ENCODE measurements at places on chromosomes 6 and 20.

GRCh38 chr20:35225319-35226125, 968 bp upstream of the MMP24 start:
- no peak for DNase-seq

GRCh38 chr20:58973866-58974265, 7.2 kb upstream of the NELFCD start:
- DNase-seq, result no peak

- DNase-seq, result no peak
Measured at GRCh38 chr20:11651138-11651537, 266.6 kb upstream of the BTBD3 start.

DNA sequence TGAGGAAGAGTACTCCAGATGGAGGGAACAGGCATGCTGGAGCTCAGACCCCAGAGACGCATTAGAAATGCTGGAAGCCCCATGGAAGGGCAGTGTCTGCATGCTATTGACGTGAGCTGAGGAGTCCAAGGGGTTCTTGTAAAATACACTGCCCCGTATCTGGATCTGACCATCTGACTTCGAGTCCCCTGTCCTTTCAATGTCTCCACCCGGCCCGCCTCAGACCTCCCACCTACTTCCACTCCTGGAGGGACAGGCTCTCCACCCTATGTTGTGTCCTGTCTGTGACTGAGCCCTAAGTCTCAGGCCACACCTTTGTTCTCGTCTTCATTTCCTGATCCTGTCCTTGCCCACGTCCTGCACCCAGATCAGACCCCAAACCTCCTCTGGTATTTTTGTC, 496.3 kb downstream of the CDH26 start:
- DNase-seq, result no peak

DNA sequence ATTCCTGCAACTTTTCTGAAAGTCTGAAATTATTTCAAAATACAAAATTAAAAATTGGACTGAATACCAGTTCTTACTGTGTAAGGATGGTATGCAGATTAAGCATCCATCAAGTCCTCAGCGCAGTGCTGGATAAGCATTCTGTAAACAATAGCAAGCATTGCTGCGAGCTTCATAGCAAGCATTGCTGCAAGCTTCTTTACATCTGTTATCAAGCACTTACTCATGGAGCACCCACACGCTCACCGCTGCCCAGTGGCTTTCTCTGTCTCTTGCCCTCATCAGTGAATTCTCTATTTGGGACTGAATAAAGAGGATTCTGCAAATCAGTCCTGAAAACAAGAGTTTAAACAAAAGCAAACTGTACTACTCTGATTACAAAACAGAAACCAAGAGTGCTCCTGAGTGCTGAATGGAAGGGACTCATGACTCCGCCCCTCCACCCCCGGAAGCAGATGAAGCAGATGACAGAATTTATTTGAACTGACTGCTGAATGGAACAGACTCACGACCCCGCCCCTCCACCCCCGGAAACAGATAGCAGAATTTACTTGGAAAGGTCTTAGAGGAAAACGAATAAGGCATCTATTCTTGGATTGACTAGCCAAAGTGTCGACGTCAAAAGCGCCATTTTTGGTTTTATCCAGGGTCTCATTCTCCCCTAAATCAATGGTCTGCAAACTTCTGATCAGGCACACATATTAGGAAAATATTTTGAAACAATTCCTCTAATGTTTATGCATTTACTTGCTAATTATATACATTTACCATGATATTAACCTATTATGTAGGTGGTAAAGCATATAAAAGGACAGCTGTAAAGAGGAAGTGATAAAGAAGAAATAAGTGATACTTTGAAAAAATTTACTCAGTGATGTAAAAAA, 22.1 kb upstream of the EYA2 start:
- no peak for DNase-seq

DNA sequence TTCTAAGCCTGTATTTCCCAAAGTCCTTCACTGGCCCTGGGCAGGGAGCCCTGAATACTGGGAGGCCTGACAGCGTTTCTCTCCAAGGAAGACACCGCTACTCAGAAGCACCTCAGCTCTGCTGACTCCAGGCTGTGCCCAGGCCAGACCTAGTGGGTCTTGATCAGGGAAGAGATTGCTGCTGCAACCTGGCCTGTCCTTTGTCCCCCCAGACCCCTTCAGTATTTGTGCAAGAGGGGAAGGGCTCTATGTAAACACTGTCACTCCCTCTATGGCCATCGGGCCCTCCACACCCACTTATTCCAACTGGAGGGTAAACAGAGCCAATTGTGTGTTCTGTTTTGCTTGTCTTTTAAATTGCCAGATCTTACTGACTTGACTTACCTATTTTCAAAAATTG, 20.6 kb downstream of the PLEKHG1 start:
- no peak for DNase-seq

DNA sequence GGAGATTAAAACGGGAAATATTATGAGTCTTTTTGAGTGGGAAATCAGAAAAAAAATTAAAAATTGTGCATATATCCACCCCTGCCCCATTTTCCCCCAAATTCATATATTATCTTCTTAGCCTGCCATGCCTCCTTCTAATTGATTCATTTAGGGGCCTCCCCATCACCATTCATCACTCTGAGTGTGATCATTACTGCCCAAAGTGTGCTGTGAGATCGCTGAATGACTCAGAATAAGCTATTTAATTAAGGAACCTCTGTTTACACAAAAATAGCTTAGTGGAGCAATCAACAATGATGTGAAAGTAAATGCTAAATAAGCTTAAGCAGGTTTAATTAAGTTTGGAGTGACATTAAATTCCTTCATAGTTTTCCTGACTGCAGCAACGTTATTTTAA, 645.5 kb downstream of the GRIK2 start:
- no peak for DNase-seq

DNA sequence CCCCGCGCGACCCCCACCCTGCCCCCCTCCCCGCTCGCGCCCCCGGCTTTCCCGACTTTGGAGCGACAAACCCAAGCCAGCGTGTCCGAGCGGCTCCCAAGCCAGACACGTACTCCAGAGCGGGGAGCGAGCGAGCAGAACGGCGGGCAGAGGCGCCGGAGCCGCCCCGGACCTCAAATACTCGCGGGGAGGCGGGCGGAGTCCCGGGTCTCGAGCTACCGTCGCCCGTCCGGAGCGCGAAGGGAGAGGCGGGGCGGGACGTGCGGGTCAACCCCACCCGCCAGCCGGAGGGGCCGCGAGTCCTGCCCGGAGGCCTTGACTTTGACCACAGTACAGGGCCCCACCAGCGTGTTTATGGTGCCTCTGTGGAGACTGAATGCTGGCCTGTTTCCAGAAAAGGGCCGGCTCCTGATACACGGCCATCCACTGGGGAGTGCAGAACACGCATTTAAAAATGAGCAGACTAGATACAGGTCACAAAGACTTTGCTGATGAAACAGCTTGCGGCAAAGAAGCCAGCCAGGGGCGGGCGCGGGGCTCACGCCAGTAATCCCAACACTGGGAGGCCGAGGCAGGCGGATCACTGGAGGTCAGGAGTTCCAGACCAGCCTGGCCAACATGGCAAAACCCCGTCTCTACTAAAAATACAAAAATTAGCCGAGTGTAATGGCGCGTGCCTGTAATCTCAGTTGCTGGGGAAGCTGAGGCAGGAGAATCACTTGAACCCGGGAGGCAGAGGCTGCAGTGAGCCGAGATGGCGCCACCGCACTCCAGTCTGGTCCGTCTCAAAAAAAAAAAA, at the start of gene SERPINB6:
TSS of gene SERPINB6 (minus strand) at position 148 of the 799 bp plus-strand sequence. CDS start 12,235 bp downstream, outside the sequence.
- peak; percentile 41 for DNase-seq

DNA sequence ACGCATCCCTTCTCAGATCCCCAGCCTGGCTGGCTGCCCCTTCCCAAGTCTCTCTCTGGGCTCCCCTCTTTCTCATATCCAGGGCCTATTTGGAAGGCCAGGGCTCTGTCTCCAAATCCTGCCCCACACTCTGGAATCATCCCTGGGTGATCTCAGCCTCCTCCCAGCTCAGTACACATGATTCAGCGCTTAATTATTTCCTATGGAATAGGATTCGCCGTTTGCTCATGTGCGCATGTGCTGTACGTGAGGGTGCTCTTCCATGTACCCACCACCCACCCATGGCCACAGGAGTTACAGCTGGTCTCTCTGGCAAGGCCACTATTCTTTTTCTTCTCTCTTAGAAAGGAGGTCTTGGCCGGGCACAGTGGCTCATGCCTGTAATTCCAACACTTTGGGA, 81.7 kb upstream of the FOXP4 start:
- no peak for DNase-seq

DNA sequence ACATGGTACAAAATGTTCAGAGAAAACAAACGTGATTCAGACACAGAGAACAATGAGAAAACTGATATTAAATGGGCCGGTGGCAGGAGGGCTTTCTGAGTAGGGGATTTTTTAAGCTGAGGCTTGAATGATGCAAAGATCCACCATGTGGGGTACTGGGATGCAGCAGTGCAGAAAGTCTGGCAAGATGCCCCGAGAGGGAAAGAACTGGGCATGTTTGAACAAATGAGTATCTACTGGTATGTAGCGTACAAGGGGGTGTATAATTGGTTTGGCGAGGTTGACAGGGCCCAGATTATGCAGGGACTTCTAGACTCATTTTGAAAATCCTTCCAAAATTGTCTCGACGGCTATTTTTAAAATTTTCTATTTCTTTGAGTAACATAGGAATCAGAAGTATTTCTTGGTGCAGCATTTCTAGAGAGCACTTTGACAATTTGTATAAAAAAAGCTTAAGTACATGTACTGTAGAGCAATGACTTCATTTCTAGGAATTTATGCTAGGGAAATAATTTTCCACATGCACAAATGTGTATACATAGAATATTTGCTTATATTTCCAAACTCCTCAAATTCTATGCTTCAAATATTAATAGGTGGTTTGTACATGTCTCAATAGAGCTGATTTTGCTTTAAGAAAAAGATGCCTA, 119.6 kb upstream of the DOK5 start:
- no peak for DNase-seq

DNA sequence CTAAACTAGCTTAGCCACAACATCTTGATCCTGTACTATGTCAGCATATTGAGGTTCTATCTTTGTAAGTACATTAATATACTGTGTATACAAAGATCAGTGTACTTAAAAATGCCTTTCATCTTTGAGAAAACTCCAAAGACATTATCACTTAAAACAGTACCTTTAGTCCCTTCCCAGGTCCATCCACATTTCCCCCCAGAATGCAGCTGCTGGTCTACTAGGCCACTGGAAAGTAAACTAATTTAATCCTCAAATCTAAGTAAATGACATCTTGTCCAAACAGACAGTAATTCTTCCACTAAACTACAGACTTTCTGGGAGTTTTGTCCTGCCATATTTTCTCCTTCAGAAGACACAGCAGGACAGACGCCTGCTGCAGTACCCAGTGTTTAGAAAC, 68.7 kb downstream of the SYCP2 start:
- DNase-seq, result no peak

DNA sequence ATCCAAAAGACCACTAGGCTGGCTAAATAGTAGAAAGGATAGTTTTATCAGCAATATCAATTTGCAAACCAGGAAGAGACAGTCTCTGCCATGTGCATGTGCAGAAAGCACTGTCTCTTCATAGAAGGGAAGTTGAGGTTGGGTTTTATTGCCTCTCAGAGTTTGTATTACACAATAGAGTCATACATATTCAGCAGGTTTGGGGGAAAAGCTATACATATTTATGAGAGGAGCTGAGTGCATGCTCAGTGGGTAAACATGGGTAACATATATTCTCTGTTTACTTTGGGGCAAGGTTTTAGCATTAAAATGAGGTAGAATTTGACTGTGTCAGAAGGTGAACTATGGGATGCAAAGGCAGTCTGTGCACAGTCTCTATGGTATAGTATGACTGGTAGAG, 14.9 kb downstream of the TMEM170B start:
- no peak for DNase-seq

- DNase-seq, result no peak
Measured at GRCh38 chr6:11706171-11706570, 72.4 kb downstream of the ADTRP start.

DNA sequence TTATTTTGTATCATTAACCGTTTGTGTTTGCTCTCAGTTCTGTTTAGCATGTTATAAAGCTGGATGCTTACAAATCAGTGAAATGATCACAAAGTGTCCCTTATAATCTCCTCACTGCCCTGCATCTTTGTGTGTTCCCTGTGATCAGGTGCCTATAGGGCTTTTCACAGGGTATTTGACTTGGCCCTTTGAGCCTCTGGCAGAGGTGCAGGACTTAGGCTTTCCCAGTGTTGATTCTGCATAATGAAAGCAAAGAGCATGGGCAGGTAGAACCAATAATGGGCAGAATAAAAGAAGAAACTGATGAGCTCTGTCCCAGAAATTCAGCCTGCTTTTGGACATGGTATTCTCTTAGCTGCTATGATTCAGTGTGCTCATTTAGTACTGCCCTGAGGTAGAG, 16.9 kb upstream of the PBOV1 start:
- no peak for DNase-seq

DNA sequence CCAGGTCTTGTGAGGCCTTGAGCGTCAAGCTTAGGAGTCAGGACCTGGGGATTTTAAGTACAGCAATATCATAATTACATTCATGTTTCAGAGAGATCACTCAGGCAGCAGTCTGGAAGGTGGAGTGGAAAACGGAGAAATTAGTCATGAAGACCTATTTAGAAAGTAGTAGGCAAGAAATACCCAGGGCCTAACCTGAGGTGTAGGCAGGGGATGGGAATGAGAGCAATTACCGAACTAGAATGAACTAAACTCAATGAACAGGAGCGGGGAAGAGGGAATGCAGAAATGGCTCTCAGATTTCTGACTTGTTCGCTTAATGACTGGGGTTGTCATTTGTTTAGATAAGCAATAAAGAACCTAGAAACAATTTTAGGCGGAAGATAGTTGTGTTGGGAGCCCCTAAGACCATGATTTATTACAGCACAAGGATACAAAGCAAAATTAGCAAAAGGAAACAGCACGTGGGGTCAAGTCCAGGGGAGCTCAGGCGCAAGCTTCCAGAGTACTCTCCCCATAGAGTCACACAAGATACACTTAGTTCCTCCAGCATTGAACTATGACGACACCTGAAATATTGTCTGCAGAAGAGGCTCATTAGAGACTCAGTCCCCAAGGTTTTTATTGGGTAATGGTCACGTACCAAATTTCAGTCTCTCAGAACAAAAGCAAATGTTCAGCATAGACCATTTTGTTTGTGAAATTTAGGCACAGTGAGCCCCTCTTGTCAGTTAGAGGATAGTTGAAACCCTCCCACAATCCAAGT, 178.8 kb upstream of the AKAP12 start:
- DNase-seq, result no peak

DNA sequence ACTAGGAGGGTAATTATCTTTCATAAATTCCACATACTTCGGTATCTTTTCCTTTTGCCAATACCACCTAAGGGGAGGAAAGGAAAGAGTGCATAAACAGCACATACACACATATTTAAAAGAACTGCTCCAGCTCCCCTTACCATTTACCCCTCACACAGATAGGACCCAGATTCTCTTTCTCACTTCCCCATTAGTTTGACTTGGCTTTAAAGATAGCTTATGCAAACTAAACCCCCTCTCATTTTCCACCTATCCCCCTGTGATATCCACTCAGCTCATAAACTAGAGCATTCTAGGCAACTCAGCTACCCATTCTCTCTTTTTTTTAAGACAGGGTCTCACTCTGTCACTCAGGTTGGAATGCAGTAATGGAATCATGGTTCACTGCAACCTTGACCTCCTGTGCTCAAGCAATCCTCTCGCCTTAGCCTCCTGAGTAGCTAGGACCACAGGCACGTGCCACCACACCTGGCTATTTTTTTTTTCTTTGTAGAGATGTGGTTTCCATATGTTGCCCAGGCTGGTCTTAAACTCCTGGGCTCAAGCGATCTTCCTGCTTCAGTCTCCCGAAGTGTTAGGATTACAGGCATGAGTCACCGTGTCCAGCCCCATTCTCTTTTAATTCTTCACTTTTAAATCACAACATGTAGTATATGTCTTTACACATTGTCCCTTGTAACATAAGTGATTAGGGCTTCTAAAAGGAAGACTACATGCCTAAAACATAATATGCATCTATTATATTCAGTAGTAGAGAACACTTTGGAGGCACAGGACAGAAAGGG, 4.0 kb downstream of the FUCA2 start:
- DNase-seq, result no peak
